ENCODE measurements at places on chromosomes 12 and 14.

DNA sequence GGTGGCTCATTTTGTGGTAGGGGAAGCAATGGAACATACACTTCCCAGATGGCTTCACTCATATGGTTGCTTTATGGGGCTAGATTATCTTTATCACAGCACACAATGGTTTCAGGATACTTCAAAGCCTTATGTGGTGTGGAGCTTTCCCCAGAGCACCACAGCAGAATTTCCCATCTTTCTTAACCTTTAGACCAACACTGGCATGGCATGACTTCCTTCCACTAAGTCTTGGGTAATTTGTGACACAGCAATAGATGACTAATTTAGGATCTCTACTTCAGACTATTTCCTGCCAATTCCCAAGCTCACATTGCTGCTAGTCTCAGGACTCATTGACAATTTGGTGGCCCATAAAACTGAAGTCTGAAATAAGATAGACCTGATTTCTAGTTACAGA is 36.9 kb upstream of the DCN start:
- no peak for DNase-seq

- no peak for DNase-seq
These were observed 29.0 kb upstream of the CMKLR1 start for GRCh38 chr12:108368089-108368488.

GRCh38 chr12:9674226-9674590 is 4.7 kb downstream of the CLEC2D start:
- no peak for DNase-seq

DNA sequence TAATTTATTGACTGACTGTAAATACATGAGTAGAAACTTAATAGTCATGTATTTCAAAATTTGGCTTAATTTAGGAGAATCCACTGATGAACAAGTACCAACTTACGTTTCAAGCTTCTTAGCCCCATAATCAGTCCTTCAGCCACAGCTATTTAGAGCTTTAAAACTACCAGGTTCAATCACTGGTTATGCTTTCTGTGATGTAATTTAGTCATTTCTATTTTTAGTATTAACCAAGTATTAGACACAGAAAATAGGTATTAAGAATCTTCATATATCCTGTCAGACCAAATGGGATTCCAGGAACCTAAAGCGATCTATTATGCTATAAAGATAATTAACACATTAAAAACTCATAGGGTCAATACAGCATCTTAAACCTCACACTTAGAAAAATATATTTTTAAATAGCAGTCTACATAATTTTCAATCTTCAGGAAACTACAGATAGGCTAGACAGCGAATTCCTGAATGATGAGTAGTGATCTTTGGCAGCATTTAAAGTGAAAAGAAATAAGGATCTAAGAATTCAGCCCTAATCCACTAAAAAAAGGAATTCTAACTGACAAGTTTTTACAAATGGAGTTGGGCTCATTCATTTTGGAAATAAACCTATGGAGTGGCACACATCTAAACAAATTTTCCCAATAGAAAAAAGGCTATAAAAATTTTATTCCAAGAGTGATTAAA is 51.5 kb downstream of the ZC3H14 start:
- DNase-seq = no peak

- no peak for DNase-seq
These were observed 108.8 kb upstream of the ARHGAP5 start for GRCh38 chr14:31968107-31968810.

DNA sequence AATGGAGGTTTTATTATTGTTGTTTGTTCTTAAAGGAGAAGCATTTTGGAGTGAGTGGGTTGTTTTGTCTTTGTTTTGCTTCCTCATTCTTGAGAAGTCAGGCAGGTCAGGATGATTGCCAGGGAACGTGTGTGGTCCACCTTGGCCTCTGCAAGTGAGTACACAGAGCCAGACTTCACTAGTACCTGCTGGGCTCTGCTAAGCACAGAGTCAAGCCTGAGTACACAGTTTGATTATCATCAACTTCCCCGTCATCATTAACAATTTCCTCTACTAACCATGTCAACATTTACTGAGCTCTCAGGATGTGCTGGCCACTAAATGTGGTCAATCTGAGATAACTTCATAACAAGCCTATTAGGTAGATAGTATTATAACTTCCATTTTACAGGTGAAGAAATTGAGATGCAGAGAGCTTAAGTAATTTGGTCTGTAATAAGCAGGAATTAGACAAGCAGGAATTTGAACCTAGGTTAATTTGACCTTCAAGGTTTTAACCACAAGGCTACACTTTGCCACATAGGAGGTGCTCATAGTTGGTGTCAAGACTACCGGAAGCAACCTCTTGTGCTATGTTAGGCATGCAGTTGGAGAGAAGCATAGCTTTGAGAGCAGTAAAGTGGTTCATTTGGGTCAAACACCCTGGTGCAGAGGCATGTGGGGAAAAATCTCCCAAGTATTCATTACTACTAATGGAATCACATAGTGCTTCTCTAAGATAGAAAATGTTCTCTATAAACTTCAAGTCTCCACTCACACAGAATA is 178.3 kb downstream of the NUAK1 start:
- no peak for DNase-seq

- DNase-seq = no peak
These were observed 103.0 kb downstream of the PUS7L start for GRCh38 chr12:43655586-43655985.

GRCh38 chr14:68405961-68406360 is 386.9 kb downstream of the ZFP36L1 start:
- DNase-seq = no peak

- no peak for DNase-seq
These were observed 27.5 kb downstream of the SLC25A29 start for GRCh38 chr14:100278702-100279101.

DNA sequence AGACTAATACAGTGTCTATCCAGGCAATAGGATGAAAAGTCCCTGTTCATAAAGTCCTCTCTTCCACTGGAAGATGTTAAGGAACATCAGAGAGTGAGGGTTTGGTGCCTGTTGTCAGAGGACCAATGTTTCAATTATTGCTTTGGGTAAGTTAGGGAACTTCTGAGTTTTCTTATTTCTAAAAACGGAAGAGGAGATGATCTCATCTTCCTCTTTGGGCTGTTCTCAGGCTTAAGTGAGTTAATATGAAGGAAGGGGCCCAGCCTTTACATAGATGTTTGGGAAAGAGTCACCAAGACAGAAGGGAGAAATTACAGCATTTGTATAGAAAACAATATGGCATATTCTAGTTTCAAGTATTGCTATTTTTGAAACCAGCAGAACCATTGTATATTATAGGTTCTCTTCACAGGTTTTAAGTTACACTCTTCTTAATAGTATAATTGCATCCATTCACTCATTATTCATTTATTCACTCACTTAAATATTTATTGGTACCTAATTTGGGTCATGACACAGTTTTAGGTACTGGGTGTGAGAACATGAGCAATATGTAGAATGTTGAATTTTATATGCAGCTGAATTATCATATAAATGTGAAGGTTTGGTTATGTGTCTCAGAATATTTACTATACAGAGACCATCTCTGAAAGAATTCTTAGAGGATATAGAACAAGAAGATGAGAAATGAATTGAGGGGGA is 68.5 kb upstream of the LRIG3 start:
- DNase-seq = no peak

DNA sequence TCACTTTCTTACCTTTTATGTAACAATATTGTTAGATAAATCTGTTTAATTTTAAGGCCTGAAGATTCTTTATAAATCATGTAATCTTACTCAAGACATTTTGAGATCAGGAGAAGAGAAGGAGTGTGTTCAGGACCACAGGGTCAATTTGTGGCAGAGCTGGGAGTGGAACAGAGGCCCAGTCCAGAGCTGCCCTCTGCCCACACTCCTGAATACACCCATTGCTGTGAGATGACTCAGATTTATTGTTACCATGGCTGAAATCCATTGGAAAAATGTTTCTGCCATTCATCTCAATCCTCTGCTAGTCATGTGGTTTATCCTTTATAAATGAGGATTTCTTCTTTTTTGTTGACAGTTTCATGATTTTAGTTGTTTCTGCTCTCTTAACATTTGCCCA is 100.5 kb upstream of the STXBP6 start:
- no peak for DNase-seq

DNA sequence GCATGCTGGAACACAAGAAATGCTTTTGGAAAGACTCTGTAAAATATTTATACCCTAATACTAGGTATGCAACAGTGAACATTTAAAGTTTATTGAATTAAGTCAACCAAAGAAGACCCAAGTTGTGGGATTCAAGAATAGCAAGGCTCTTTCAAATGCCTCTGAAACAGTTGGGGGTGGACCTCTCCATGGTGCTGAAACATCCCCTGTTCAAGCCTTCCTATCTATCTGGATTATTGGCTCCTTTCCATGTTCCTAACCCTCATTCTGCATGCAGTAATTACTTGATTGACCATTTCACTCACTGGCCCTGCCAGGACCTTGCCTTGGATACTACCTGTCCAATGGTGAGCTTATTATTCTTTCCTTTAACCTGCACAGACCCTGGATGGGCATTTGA is 349.7 kb downstream of the NRXN3 start:
- DNase-seq = no peak

- DNase-seq = no peak
These were observed 6.4 kb downstream of the SLC2A13 start for GRCh38 chr12:40099423-40099853.

DNA sequence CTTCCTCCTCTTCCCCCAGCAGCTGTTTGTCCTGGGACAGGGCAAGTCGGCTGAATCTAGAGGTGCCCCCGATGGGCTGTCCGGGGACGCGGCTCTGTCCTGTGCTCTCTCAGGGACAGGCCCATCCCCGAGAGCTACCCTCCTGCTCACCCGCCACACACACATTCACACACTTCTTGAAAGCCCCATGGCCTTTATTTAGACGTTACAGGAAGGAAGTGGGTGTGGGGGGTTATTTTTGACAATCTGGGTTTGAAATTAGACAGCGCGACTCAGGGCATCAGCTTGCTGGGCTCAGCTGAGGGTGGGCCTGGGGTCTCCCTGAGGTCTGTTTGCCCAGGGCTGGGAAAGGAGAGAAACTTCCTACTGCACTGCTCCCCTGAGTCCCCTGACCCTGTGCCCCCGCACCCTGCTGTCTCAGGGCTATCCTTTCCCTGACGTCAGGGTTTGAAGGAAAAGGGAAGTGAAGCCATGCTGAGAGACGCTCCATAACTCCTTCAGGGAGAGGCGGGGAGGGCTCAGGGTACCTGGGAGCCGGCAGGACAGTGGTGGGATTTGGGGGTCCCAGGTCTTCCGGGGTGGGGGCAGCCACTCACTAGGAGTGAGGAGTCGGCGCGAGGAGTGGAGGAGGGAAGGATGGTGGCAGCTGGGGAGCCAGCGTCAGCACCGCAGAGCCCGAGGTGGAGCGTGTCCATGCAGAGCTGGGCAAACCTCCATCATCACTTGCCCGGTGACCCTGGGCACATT is 8.1 kb downstream of the PTPN6 start:
- no peak for DNase-seq

GRCh38 chr14:60349663-60350365 is 100.8 kb downstream of the PPM1A start:
- no peak for DNase-seq

GRCh38 chr12:64666054-64666914 is 56.0 kb downstream of the RASSF3 start:
- DNase-seq = no peak

- DNase-seq = no peak
These were observed 69.1 kb upstream of the COCH start for GRCh38 chr14:30805284-30805683.

DNA sequence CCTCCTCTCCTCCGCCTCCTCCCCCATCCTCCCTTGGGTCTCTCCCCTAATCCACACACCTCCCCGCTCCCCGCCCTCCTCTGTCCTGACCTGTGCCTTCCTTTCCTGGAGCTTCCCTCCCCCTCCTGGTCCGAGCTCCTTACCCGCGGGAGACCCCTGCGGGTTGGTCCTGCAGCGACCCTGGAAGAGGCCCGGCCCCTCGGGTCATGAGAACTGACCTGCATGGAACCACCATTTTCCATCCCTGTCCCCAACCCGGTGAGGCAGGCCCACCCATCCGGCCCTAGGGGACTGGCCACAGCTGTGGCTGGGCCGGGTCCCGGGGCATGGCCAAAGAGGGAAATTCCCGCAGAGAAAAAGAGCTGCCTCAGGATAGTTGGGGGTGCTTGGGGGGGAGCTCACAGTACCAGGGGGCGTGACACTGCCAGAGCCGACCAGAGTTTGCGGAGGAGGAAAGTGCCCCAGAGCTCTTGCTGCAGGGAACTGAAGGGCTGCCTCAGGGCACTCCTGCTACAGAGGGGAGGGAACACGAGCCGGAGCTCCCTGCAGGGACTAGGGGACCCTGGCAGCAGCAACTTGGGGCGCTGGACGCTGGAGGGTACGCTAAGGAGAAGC is 613 bp downstream of the ARHGEF40 start:
- DNase-seq = no peak

- no peak for DNase-seq
These were observed 40.2 kb upstream of the DICER1 start for GRCh38 chr14:95197551-95197950.

DNA sequence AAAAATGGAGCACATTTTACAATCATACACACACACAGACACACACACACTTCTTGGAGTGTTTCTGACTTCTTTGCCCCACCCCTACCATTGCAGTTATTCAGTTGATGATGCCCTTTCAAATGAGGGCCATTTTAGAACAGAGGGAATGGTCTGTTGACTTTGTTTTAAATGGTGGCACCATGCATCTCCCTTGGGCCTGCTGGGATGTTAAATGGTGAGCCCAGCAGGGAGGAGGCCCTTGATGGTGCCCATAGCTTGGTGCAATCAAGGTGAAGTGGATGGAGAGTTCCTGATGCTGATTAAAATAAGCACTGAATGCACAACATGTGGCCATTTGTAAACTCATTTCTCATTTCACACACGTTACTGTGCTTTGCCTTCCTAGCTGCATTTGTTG is 13.3 kb downstream of the C12orf75 start:
- DNase-seq = no peak
